ENCODE measurements at places on chromosomes 4 and X. TPM values are rescaled to one million over a fixed set of nuclear protein-coding genes. Genes with fewer than 3 reads are reported as not detected.

- no peak for DNase-seq
These were observed 69.0 kb upstream of the IL15 start for GRCh38 chr4:141567326-141567915.

Gene BMPR1B
- 0.13 TPM for polyA plus RNA-seq

Gene TMEM35A
- 23.2 TPM for polyA plus RNA-seq

DNA sequence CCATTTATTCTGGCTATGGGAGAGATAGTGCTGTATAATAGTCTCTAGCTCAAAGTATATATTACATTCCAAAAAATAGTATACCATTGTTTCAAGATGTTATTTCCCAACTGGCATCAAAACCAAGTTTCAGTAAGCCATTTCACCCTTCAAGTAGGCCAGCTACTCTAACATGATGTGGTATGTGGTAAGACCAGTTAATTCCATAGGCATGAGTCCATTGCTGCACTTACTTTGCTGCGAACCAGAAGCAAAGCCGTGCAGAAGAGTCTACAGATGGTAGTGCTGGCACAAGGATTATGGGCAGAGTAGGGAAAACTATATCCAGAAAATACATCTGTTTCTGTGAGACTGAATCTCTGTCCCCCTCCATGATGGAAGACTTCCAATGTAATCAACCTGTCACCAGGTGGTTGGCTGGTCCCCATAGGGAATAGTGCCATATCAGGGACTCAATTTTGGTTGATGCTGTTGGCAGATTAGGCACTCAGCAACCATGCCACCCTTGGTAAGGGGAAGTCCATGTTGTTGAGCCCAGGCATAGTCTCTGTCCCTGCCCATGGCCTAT lies 49.8 kb upstream of the HSD17B10 start:
- DNase-seq = no peak

DNA sequence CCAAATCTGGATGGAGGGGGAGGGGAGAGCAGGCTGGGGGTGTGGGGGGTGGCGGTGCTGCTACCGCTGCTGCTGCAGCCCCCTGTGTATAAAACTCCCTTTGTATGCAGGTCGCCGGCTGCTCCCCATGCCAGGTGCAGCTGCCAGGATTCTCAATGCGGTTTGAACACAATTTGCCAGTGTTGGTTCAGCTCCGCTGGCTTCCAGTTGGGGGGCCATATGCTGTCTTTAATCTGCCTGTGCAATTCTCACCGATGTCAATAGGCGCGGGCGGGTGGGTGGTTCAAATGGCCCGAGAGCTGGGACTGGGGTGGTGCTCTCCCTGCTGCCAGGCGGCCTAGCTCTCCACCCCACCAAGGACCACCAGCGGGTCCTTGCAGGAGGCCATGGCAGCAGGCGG lies 257.6 kb downstream of the BCOR start:
- DNase-seq = no peak

DNA sequence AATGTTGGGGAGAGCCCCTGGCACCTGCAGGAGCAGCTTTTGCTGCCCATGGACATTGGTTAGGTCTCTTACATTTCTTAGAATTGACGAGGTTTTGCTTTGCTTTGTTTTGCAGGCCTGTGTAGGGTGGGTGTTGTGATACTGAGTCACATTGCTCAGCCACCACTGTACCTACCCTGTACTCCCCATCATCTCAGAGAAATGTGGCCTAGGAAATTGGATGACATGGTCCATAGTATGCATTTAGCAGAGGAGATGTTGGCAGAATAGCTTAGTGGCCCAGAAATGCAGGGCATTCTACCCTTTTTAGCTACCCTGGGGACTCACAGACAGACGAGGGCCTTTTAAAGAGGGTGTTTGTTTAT lies 43.7 kb downstream of the IL21 start:
- DNase-seq = no peak

DNA sequence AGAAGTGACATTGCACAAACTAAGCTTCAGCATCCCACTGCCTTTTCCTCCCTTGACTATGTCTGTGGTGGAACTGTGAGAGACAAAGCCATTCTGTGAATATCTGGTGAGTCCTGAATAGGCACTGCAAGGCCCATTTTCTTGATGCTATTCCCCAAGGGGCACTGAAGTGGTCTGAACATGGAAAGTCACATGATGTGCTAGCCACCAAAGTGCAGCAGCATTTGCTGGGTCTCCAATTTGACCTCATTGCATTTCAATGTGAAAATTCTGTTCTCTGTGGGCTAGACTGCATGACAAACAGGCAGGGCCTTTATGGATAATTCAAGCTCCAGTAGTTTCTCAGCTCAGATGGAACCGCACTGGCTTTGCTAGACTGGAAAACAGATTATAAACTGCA lies 627.4 kb upstream of the BOD1L1 start:
- DNase-seq = no peak

- DNase-seq = peak; percentile 35
These were observed 128.5 kb downstream of the PRSS12 start for GRCh38 chr4:118224243-118224829.

- no peak for DNase-seq
These were observed 274.1 kb downstream of the ARHGAP10 start for GRCh38 chr4:148006001-148006400.

Gene RBM41
- 7.4 TPM for polyA plus RNA-seq

DNA sequence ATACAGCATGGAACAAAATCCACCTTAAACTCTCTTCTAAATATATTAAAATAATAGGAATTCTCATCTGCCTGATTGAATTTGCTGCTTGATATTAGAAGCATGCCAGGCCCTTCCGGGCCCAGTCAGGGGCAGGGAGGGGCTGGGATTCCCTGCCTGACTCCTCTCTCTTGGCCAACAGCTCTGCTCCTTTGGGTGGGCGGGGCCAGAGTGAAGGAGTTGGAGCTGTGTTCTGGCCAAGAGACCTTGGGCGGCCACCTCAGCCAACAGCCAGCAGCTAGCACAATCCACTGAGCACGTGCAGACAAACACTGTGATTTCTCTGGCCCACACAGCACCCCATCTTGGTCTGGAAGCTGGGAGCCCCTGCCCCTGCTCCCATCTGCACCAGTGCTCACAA lies 140.3 kb downstream of the PJA1 start:
- no peak for DNase-seq

- no peak for DNase-seq
These were observed 31.6 kb downstream of the UBE2K start for GRCh38 chr4:39729557-39729956.

DNA sequence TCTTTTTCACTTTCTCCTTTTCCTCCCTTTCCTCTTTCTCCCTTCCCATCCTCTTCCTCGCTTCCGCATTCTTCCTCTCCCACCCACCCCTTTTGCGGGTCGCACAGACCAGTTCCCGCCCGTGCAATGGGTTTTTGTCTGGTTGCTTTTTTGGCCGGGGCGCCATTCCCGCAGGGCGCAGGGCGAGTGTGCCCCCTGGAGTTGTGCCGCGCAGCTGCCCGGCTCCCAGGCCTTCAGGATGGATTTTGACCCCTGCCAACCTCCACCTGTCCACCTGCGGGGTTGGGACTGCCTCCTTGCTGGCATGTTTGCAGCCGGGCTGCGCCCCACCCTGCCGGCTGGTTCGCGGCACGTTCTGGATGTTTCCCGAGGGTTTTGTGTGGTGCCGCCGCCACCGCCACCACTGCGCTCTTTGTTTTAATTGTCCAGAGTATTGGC lies 578 bp upstream of the SEL1L3 start:
- no peak for DNase-seq

Gene PAGE2
- polyA plus RNA-seq = not detected

DNA sequence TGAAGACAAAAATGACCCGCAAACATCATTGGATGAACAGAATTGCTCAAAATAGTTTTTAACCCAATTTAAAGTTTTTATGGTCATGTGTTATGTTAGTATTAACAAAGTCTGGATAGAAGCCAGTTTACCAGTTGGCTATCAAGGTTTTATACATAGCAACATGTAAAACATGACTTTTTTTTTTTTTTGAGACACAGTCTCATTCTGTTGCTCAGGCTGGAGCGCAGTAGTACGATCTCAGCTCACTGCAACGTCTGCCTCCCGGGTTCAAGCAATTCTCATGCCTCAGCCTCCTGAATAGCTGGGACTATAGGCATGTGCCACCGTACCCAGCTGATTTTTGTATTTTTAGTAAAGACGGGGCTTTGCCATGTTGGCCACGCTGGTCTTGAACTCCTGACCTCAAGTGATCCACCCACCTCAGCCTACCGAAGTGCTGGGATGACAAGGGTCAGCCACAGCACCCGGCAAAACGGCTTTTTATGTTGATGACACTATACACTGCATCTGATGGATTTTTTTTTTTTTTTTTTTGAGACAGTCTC lies 3.4 kb downstream of the SAT1 start:
- DNase-seq = no peak

DNA sequence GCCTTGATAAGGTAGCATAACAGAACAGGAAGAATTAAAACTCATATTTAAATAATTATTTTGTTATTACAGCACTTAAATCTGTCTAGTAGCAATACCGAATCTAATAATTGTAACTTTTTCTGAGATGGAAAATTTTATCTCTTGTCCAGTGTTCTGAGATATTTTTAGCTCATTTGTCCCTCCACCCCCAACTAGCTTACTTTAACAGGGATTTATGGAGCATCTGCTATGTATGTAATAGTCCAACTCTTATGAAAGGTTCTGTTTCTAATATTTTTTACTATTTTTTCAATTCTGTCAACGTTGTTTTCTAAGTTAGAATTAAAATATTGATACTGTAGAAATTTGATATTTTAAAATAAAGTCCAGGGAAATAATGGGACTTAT lies 38.2 kb upstream of the NUDT6 start:
- DNase-seq = no peak

- no peak for DNase-seq
These were observed 69.6 kb downstream of the FGFBP1 start for GRCh38 chr4:15868826-15869413.

DNA sequence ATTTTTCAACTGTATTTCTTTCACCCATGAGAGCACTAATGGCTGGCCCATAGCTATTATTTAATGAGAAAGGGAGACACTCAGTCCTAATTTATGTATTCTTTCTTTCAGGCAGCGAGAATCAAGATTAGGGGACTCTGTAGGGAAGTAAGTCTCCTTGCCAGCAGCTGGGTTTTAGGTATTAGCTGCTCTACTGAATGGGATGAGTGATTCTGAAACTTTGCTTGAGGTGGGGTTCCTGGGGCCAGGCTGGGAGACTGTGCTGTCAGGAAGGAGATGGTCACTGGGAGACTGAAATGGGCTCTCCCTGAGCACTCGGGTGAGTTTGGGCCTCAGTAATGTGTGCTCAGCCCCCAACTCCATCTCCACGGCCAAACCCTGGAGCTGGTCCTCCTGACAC lies 78.7 kb downstream of the LNX1 start:
- DNase-seq = no peak

GRCh38 chr4:57989430-57989829 lies 879.2 kb upstream of the IGFBP7 start:
- DNase-seq = no peak

All from urinary bladder (tissue), 4 donors.